ENCODE measurements at places on chromosomes 4 and X.

- no peak for DNase-seq
Observed at GRCh38 chr4:27921231-27921630, 1060.6 kb downstream of the STIM2 start.

DNA sequence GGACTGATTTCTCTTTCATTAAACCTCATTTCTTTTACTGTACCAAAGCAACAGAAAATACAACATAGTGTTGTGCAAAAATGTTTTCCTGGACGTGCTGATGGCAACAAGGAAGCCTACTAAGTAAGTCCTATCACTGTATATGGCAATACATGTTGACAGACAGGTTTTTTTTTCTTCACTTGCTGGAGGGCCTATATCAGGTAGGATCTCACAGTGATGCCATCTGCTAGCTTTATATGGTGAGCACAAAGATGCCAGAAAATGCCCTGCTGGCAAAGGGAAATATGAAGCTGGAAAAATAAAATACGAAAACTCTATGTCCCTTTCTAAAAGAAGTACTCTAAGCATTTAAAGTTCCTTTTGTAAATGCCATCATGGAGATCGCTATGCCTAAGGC, 119.0 kb upstream of the PDLIM3 start:
- no peak for DNase-seq

GRCh38 chr4:2947926-2948325, 15.3 kb downstream of the NOP14 start:
- no peak for DNase-seq

- no peak for DNase-seq
Observed at GRCh38 chrX:113802837-113803236, 781.0 kb upstream of the HTR2C start.

DNA sequence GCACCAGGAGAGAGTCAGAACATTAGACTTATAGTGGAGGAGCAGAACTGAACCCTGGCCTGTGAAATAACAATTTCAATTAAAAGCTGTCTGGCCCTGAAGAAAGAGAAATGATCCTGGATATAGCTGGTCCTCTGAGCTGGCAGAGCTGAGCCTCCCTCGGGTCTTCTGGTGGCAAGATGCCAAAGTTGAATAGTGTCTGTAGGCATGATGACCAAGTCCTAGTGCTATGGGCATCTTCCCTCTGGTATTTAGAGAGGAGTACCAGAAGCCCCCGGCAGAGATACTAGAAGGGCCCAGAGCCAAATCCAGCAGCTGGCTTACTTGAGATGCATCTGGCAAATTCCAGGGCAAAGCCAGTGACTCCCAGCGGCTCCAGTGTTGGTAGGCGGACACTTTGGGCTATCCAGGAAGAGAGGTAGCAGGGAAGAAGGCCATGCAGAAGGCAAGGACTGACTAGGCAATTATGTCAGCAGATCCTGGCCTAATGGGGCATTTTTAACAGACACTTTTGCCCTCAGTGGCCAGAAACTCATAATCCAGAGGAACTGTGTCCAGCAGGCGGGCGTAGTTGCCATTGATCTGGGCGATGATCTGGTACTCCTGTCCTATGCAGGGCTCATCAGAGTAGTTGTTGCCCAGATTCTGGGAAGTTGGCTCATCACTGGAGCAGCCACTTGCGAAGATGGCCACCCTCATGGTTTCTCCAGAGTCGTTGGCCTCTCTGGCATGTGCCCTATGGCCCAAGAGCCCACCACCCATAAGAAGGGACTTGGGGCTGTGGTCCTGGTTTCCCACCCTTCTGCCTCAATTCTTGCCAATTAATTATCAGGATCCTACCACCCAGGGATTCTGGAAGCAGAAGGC, 17.9 kb downstream of the VSIG4 start:
- DNase-seq = no peak

DNA sequence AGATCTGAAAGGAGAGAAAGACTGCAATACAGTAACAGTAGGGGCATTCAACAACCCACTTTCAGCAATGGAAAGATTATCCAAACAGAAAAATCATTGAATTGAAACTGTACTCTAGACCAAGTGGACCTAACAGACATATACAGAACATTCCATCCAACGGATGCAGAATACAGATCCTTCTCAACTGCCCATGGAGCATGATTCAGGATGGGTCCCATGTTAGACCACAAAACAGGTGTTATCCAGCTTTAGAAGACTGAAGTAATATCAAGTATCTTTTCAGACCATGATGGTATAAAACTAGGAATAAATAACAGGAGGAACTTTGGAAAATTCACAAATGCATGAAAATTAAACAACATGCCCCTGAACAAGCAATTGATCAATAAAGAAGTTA, 567.2 kb upstream of the MAGEB2 start:
- no peak for DNase-seq

- no peak for DNase-seq
Observed at GRCh38 chrX:127558811-127559210, 493.4 kb downstream of the ACTRT1 start.

- no peak for DNase-seq
Observed at GRCh38 chr4:62232814-62233213, 1032.7 kb downstream of the ADGRL3 start.

DNA sequence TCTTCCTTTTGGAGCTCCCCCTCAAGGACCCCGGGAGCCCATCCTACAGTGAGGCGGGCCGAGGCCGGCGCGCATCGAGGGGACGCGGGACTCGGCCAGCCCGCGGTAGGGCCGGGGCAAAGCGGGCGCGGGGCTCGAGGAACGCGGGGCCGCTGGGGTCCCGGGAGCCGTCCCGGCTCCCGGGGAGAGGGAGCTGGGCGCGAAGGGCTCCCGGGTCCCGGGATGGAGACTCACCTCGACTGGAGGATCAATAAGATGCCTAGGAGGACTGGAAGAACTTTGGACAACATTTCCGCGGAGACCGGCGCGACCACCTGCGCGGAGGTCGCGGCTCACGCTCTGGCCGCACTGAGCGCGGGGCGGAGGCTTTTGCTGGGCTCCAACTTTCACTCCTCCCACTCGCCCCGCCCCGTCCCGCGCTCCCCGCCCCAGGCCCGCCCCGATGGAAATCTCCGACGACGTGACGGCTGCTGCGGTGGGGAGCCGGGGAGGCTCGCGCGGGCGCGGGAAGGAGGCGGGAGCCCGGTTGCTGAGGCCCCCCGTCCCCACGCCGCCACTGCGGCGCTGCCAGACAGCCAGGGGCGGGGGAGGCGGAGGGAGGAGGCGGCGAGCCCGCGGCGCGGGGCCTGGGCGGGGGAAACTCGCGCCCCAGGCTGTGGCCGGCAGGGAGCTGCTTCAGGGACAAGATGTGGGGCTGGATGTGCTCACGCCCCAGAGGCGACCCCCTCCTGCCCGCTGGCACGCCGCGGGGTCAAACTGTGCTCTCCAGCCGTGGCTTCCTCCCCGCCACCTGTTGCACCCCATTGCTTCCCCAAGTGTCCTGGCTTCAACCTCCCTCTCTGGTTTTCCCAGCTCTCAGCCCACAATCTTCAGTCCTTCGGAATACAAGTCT, at the start of gene GABRE:
GABRE (minus strand) TSS at position 341 of the 892 bp plus-strand sequence; CDS start at position 290, 51 bp downstream.
- DNase-seq = no peak

DNA sequence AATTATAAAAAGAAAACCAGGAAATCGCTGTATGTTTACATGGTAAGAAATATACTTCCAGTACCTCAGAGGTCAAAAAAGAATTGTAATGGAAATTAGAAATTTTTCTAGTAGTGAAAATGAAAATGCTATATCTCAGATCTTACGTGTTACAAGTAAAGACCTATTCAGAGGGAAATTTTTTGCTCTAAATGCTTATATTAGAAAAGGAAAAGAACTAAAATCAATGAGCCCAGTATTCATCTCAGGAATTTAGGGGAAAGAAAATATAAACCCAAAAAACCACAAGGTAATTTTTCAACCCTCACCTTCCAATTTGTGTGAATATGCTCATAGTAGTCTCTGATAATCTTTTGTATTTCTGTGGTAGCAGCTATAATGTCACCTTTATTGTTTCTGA, 145.6 kb downstream of the RAP1GDS1 start:
- DNase-seq = no peak

DNA sequence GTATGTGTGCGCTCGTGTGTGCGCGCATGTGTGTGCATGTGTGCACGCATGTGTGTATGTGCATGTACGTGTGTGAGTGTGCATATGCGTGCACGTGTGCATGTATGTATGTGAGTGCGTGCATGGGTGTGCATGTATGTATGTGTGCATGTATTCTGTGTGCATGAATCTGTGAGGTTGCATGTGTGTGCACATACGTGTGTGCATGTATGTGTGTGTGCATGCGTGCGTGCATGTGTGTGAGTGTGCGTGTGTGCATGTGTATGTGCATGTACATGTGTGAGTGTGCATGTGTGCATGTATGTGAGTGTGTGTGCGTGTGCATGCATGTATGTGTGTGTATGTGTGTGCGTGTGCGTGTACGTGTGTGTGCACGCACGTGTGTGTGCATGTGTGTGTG, 241.5 kb downstream of the SHOX start:
- no peak for DNase-seq

DNA sequence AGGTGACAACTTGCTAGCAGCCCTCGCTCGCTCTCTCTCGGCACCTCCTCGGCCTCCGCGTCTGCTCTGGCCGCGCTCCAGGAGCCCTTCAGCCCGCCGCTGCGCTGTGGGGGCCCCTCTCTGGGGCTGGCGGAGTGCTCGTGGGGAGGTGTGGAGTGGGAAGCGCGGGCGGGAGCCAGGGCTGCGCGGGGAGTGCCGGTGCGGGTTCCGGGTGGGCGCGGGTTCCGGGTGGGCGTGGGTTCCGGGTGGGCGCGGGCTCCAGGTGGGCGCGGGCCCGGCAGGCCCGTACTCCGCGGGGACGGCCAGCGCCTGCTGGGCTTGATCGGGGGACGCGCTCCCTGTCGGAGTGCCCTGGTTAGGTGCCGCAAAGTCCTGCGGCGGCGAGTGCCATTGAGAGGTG, 384.3 kb downstream of the GPM6A start:
- no peak for DNase-seq

DNA sequence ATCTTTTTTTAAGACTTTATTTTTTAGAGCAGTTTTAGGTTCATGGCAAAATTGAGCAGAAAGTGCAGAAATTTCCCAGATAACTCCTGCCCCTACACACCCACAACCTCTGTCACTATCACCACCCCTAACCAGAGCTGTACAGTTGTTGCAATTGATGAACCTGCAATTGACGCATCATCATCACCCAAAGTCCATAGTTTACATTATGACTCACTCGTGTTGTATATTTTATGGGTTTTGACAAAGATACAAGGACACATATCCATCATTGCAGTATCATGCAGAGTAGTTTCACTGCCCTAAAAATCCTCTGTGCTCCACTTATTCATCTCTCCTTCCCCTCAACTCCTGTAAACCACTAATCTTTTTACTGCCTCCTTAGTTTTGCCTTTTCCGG, 34.5 kb upstream of the WAS start:
- no peak for DNase-seq

- no peak for DNase-seq
Observed at GRCh38 chrX:83511208-83511607, 3.1 kb downstream of the POU3F4 start.

DNA sequence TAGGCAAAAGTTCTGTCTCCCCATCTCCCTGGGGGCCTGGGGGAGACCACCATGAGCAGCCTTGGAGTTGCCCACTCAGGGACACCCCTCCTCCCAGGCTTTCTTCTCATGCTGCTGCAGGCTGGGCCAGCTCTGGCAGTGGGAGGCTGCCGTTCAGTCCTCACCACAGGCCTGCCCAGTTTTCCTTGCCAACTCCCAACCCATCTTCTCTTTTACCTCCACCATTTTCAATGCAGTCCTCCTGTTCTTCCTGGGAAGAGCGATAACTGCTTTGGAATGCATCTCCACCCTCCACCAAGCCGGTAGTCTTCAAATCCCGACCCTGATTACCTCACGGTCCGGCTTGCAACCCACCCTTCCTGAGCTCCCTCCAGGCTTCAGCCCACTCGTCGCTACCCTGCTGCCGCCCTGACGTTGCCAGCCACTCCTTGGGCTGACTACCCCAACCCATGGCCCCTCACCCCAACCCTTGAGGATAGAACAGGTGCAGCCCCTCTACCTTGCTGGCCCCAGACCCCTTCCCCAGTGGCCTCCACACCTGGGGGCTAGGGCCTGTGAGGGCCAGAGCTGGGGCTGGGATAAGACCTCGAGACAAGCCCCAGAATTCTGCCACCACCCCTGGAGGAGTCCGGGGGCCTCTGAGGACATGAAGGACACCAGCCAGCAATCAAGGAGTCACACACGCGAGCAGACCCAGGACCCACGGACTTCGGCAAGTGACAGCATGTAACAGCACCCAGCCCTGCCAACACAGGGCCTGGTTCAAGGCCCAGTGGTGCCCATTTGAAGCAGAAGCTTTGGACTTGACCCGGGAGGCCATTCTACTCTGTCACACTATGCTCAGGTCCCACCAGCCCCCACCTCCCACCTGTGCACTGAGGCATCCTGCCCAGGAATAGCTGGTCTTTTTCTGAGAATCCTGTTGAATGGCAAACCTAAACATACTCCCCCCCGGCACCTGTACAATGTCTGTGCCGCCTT, 9.2 kb downstream of the WDR1 start:
- DNase-seq = no peak

- DNase-seq = no peak
Observed at GRCh38 chr4:7500404-7500803, 65.7 kb upstream of the PSAPL1 start.

DNA sequence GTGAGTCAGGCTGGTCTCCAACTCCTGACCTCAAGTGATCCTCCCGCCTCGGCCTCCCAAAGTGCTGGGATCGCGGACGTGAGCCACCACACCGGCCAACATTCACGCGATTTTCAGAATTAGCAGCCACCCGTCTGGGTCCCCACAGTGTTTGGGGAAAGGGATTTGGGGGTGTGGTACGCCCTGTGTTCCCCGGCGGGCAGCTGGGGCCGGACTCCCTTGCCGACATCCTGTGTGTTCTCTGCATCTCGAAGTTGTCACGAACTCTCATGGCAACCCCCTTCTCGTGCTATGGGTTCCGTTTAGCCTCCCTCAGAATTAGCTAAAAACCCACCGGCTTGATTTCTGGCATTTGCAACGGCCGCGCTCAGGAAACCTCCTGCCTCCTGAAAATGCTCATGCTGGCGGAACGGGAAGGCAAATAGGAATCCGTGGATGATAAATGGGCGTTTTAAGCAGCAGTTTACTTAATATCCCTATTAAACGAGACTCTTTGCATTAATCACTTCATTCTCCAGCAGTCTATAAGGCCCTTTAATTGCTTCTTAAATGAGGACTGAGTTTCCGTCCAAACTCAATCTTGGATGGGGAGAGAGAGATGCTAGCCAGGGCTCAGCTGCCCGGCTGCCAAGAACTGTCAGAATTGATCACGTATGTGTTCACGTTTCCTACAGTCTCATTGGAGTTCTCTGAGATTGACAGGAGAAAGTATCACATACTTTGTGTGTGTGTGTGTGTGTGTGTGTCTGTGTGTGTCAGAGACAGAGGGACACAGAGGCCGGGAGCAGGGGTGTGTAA, 78.9 kb upstream of the PPP2R3B start:
- DNase-seq = no peak

DNA sequence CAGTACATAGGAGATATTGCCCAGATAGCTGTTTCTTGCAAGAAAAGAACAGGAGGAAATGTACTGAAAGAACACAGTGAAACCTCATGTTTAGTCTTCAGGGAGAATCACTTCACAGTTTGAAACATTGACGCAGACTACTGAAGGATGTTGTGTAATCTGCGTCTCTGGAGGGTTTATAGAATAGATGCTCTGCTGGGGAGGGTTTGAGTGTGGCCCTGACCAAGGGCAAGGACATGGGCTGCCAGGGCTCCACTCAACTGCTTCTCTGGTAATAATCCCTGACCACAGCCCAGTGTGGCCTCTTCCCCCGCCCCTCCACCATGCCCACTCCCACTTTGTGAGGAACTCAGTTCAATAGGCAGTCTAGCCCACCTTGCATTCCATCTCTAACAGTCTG, 15.8 kb upstream of the ACE2 start:
- DNase-seq = no peak

All from stimulated activated CD8-positive, alpha-beta memory T cell treated with anti-CD3 and anti-CD28 coated beads, Interleukin-4, amount 100 ng/mL, for 1 hour (primary cell).